ENCODE measurements at places on chromosomes 6 and 20.

DNA sequence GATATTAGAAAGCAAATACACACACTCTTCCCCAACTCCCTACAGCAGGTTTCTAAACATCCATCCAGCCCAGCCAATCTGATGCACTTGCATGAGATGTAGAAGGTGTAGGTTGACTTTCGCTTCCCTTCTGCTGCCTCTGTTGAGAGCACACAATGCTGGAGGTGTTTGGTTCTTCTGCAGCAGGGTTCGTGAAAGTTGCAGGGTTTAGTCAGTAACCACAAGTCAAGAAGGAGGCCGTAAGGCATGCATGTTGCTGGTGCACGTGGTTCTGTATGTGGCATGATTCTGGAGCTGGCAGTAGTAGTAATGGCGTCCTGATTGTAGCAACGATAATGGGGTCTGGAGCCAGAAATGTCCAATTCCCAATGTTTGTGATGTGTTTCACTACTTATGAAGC lies 53.0 kb downstream of the DEK start:
- no peak for DNase-seq

DNA sequence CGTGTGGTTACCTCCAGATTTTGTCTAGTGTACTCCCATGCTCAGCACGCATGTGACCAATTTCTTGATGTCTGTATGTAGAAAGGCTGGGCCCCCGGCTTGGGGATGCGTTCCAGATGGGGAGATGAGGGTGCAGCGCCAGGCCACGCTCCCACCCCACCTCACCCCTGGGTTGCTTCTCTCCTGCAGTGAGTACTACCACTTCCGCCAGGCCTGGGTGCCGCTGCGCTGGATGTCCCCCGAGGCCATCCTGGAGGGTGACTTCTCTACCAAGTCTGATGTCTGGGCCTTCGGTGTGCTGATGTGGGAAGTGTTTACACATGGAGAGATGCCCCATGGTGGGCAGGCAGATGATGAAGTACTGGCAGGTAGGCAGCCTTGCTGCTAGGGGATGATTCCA lies 11.5 kb upstream of the SRF start:
- DNase-seq: no peak

- no peak for DNase-seq
Observed at GRCh38 chr20:60262967-60263603, 304.9 kb downstream of the CDH26 start.

- DNase-seq: no peak
Observed at GRCh38 chr6:5359417-5359816, 98.1 kb downstream of the FARS2 start.

GRCh38 chr20:9517297-9518162 lies 3.1 kb downstream of the LAMP5 start:
- no peak for DNase-seq

DNA sequence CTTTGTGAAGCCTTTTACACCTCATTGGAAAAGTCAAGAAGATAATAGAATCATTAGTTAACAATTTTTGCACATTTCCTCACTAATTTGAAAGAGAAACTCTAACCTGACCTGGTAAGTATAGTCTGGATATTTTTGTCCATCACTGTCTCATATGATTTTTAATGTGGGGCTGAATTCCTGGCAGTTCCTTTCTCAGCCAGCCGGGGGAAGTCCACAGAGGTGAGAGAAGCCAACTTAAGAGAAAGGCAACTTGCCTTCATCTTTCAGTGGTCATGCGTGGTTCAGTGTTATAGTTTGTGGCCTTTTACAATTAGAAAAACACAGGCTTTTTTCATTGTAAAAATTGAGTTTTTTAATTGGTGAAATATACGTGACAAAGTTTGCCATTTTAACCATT lies 80.6 kb downstream of the CDYL start:
- DNase-seq: no peak

DNA sequence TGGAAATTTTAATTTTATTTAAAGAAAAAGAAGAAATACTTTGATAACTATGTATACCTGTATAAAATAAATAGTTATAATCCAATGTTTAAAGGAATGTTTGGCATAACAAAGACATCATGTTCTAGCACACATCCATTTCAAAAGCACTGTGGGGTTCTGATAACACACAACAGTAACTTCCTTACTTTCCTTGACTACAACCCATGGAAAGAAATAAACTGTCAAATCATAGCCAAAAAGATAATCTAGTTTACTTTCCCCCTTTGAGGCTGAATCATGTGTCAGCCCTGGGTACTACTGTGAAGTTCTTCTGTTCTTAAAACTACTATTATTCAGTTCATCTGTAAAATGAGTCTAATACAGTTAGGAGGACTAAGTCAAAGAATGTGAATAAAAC lies 61.4 kb upstream of the PKIB start:
- DNase-seq: no peak

GRCh38 chr6:100175814-100176310 lies 181.8 kb upstream of the MCHR2 start:
- no peak for DNase-seq
